ENCODE measurements at places on chromosomes 3 and 15. TPM values are rescaled to one million over a fixed set of nuclear protein-coding genes. Genes with fewer than 3 reads are reported as not detected.
A peak's percentile ranks its signal among the peaks of the same experiment; 100 is the strongest.

DNA sequence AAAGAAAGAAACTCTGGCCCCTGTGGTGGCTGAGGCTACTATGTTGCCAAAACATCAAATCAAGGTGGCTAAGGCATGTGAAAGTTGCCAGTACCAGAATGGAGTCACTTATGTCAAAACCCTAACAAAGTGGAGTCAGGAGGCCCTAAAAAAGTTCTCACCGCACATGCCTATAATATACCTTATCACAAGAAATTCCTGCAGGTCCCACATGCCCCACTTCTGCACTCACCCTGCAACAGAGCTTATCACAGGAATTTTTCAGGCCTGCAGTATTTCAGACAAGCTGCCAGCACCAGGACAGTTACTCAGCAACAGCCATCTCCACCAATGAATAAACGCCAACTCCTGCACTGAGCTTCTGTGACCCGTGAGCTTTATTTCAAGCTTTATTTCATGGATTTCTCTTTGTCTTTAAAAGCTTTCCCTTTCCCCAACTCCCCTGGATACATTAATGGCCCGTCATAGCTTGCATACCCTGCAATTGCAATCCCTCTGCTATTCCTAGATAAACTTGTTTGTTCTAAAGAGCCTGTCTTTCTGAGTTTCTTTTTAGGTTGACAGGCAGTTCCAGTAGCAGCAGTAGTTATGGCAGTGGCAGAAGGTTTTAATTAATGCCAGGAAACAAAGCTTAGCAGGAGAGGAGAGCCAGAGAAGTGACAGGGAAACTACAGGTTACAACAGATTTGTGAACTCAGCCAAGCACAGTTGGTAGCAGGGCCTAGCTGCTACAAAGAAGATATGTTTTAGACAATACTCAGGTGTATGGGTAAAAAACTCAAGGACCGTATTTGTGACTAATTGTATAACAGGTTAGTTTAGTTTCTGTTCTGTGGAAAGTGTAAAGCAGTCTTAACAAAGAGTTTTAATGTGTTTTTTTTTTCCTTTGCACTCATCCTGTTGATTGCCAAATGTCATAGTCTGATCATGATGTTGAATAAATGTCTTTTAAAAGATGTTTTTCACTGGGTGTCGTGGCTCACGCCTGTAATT is 15.9 kb upstream of the TMEM42 start:
- H3K27me3 ChIP-seq = no peaks in the 10 kb centered on the region
- no peaks in the 10 kb centered on the region for H3K4me1 ChIP-seq
- no peak overlapping the region for H3K4me3 ChIP-seq
- H3K27ac ChIP-seq = peak overlapping the region; percentile 81

- no peak for DNase-seq
- H3K4me3 ChIP-seq = no peak overlapping the region
- no peaks in the 10 kb centered on the region for H3K36me3 ChIP-seq
- peaks cover 5% of the 10 kb centered on the region for H3K4me1 ChIP-seq
Observed at GRCh38 chr3:40118091-40118490, 191.4 kb upstream of the EIF1B start.

- H3K27ac ChIP-seq = no peak overlapping the region
- H3K4me3 ChIP-seq = no peak overlapping the region
- no peaks in the 10 kb centered on the region for H3K36me3 ChIP-seq
- no peaks in the 10 kb centered on the region for H3K27me3 ChIP-seq
- peaks cover 8% of the 10 kb centered on the region for H3K4me1 ChIP-seq
- DNase-seq = no peak
Observed at GRCh38 chr3:185837414-185837813, 12.6 kb upstream of the IGF2BP2 start.

The TGM4 gene
- not detected for total RNA-seq

The UMPS gene
- total RNA-seq = 49.0 TPM

The TAGLN3 gene
- total RNA-seq = 9.0 TPM

GRCh38 chr15:99125061-99125891 is 20.4 kb downstream of the SYNM start:
- no peaks in the 10 kb centered on the region for H3K27me3 ChIP-seq
- H3K4me3 ChIP-seq = no peak overlapping the region
- peaks cover 11% of the 10 kb centered on the region for H3K36me3 ChIP-seq
- H3K27ac ChIP-seq = no peak overlapping the region
- H3K4me1 ChIP-seq = peaks cover 7% of the 10 kb centered on the region

The ZNF662 gene
- 0.40 TPM for total RNA-seq

The RFTN1 gene
- total RNA-seq = 0.73 TPM

DNA sequence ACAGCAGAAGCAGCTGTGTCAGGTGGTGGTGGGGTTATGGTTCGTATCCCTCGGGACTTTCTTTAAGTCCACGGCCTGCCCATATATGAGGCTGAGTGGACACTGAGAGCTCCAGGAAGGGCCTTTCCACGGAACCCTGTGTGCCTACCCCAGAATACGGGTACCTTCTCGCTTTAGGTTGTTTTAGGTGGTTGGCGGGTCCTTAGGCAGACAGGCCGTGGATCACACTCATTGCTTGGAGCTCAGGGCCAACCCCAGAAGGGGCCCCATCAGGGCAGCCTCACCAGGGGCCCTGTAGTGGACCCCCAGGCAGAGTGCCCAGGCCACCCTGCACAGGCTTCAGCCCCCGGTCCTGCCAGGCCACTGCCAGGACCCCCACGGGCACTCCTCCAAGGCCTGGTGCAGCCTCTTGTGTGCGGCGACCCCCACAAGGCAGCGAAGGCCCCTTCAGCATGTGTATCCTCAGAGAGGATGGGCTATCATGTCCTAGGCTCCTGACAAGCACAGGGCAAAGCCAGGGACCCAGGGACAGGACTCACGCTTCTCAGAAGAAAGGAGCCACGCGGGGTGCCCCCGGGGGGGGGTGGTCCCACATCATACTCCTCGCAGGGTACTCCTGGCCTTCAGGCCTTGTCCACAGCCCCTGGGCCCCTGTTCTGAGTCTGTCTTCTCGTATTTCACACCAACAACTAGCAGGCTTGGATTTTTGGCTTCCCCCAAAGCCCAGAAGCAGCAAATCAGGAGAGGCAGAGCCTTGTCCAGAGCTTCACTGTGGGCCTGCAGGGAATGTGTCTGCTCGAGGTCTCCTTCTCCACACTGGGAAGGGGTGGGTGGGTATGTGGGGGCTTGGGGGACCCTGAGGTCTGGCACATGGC is 93.4 kb downstream of the LRRK1 start:
- H3K4me3 ChIP-seq = no peak overlapping the region
- peaks cover 13% of the 10 kb centered on the region for H3K27me3 ChIP-seq
- H3K4me1 ChIP-seq = peaks cover 7% of the 10 kb centered on the region
- H3K27ac ChIP-seq = no peak overlapping the region

DNA sequence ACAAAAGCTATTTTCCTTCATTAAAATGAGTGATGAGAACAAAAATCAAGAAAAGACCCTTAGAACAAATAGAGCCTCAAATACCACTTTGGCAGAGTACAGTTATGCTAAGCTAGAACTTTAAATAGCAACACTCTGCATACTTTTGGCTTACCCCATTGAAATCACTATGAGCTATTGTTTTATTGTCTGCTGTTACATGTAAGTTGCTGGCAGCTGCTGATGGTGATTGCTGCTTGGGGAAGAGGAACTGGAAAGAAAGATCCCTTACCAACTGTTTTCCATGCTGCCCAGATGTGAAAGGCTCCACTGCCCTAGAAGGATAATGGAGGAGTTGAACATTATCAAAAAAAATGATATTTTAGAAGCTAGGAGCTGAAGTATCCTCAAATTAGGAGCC is 135.4 kb downstream of the SYNPR start:
- no peak overlapping the region for H3K4me3 ChIP-seq
- no peak for DNase-seq
- no peaks in the 10 kb centered on the region for H3K27me3 ChIP-seq
- no peaks in the 10 kb centered on the region for H3K36me3 ChIP-seq
- H3K4me1 ChIP-seq = peaks cover 4% of the 10 kb centered on the region
- no peak overlapping the region for H3K27ac ChIP-seq

DNA sequence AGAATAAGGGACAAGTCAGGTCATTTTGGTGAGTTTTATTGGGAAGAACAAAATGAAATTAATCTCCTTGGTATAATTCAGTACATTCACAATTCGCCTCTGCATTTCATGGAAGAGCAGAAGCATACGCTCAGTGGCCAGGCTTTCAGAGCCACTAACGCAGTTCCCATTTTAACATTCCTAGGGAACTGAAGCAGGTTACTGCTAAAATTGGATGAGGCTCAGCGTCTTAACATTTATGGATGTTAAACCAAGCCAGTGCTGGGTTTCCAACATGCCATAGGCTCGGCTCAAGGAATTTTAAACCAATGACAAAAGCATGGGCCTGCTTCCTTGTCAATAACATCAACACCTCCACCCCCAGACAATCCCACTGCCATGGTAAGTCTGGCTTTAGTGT is 172.7 kb upstream of the PRICKLE2 start:
- no peaks in the 10 kb centered on the region for H3K27me3 ChIP-seq
- DNase-seq = no peak
- no peak overlapping the region for H3K4me3 ChIP-seq
- peaks cover 5% of the 10 kb centered on the region for H3K4me1 ChIP-seq
- H3K36me3 ChIP-seq = no peaks in the 10 kb centered on the region

GRCh38 chr3:167908746-167909503 is 173.4 kb downstream of the SERPINI1 start:
- H3K4me3 ChIP-seq = no peak overlapping the region
- peaks cover 23% of the 10 kb centered on the region for H3K4me1 ChIP-seq
- no peak for DNase-seq
- peaks cover 77% of the 10 kb centered on the region for H3K27me3 ChIP-seq
- no peaks in the 10 kb centered on the region for H3K36me3 ChIP-seq

- H3K4me1 ChIP-seq = peaks cover 27% of the 10 kb centered on the region
- H3K4me3 ChIP-seq = no peak overlapping the region
- peaks cover 11% of the 10 kb centered on the region for H3K27me3 ChIP-seq
- no peak for DNase-seq
- H3K36me3 ChIP-seq = no peaks in the 10 kb centered on the region
Observed at GRCh38 chr3:4753073-4753691, 226.1 kb upstream of the BHLHE40 start.

The USP13 gene
- total RNA-seq = 10.7 TPM

GRCh38 chr3:18126772-18127171 is 298.4 kb downstream of the SATB1 start:
- H3K27me3 ChIP-seq = no peaks in the 10 kb centered on the region
- H3K36me3 ChIP-seq = no peaks in the 10 kb centered on the region
- no peak overlapping the region for H3K27ac ChIP-seq
- H3K4me1 ChIP-seq = no peaks in the 10 kb centered on the region

GRCh38 chr3:188954590-188955208 is 217.1 kb upstream of the TPRG1 start:
- H3K27me3 ChIP-seq = peaks cover 19% of the 10 kb centered on the region
- H3K4me3 ChIP-seq = no peak overlapping the region
- H3K4me1 ChIP-seq = no peaks in the 10 kb centered on the region
- H3K27ac ChIP-seq = no peak overlapping the region
- peak; percentile 80 for DNase-seq
- no peaks in the 10 kb centered on the region for H3K36me3 ChIP-seq

DNA sequence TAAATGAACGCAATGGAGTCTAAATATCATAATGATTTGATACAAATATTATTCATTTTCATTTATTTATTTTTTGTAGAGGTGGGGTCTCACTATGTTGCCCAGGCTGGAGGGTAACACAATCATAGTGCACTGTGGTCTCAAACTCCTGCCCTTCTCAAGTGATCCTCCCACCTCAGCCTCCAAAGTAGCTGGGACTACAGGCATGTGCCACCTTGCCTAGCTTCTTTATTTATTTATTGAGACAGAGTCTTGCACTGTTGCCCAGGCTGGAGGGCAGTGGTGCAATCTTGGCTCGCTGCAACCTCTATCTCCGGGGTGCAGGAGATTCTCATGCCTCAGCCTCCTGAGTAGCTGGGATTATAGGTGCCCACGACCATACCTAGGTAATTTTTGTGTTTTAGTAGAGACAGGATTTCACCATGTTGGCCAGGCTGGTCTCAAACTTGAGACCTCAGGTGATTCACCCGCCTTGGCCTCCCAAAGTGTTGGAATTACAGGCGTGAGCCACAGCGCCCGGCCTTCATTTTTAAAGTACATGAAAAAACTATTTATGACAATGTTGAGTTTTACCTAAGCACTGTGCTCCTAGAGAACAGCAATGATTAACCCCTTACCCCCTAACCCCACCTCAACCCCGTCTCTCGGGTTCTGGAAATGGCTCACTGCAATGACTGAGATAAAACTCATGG is 4.0 kb upstream of the AEN start:
- H3K4me3 ChIP-seq = no peak overlapping the region
- no peak for DNase-seq
- H3K27ac ChIP-seq = no peak overlapping the region

- DNase-seq = no peak
- no peak overlapping the region for H3K27ac ChIP-seq
- no peak overlapping the region for H3K4me3 ChIP-seq
- no peaks in the 10 kb centered on the region for H3K4me1 ChIP-seq
- no peaks in the 10 kb centered on the region for H3K36me3 ChIP-seq
Observed at GRCh38 chr3:12121466-12121865, 37.2 kb downstream of the TIMP4 start.

The RARRES1 gene
- 3.3 TPM for total RNA-seq

DNA sequence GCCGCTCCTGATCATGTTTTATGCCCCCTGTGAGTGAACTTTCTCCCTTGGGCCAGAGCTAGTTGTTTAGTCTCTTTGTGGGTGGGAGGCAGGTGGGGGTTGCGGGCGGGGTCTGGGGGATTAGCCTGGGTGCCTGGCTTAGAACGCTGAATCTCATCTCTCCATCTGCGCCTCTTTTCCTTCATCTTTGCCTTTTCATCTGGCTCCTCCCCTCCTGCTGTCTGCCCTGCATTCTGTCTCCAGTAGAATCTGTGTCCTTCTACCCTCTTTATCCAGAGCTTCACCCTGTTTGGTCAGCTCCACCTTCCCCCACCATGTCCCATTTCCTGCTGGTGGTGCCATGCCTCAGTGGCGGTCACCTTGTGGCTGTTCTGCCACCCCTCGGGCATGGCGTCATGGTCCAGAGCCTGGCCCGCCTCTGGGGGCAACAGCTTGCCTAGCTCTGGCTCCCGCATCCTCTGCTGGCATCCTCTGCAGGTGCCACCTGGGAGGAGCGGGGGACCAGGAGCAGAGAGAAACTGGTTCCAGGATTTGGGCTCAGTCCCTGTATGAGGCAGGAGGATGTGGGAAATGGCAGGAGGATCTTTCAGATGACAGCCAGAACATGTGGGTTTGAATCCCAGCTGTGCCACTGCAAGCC is 44.3 kb downstream of the PDIA5 start:
- H3K4me1 ChIP-seq = peaks cover 10% of the 10 kb centered on the region
- no peaks in the 10 kb centered on the region for H3K27me3 ChIP-seq
- H3K27ac ChIP-seq = no peak overlapping the region
- peaks cover 10% of the 10 kb centered on the region for H3K36me3 ChIP-seq
